Activated effector memory CD4-positive, alpha-beta T cell treated with anti-CD3 and anti-CD28 coated beads, Interleukin-2, amount 50 U/mL, for 16 hours (primary cell): ENCODE measurements at places on chromosomes 6 and 20.

GRCh38 chr6:24933266-24933665 lies 2.5 kb downstream of the RIPOR2 start:
- DNase-seq, result no peak

DNA sequence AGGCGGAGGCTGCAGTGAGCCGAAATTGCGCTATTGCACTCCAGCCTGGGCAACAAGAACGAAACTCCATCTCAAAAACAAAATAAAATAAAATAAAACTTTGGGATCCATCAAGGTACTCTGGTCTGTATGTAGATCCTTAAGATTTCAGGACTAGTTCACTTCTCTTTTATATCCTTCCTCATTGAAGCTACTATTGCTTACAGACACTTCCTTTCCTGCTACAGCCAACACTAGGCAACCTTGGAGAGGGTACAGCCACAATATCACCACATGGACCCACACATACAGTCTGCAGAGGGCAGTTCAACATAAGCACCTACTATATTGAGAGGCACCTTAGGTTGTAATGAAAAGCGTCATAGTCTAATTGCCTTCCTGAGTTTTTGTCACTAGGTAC lies 113.3 kb downstream of the ATXN1 start:
- no peak for DNase-seq

- no peak for DNase-seq
Observed at GRCh38 chr20:32670773-32671455, 2.8 kb downstream of the C20orf203 start.

DNA sequence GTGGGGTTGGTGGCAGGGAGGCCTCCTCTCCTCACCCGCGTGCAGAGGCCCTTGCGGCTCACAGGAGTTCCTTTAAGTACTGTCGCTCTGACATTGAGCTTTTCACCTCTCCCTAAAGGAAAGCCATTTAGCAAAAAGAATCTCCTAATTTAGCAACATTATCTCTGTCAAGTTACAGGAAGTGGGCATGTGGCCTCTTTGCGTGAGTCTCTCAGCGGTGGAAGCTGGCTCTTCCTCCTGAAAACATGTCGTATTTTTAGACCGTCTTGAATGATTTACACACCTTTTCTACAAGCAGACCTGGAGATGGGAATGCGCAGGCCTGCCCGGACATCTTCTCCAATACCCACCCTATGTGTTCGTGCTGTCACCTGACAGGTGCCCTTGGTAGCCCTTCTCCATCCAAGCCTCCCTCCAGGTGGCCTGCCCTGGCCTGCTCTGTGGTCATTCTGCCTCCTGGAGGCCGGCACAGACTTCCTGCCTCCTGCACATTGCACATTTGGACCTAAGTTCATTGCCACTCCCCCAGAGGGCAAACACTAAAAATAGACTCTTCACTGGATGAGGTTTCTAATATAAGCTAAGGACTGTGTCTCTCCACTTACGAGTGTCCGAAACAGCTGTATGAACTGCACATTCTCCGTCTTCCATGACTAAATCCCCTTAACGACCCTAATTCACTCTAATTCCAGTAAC lies 18.5 kb upstream of the PHACTR3 start:
- DNase-seq, result no peak

DNA sequence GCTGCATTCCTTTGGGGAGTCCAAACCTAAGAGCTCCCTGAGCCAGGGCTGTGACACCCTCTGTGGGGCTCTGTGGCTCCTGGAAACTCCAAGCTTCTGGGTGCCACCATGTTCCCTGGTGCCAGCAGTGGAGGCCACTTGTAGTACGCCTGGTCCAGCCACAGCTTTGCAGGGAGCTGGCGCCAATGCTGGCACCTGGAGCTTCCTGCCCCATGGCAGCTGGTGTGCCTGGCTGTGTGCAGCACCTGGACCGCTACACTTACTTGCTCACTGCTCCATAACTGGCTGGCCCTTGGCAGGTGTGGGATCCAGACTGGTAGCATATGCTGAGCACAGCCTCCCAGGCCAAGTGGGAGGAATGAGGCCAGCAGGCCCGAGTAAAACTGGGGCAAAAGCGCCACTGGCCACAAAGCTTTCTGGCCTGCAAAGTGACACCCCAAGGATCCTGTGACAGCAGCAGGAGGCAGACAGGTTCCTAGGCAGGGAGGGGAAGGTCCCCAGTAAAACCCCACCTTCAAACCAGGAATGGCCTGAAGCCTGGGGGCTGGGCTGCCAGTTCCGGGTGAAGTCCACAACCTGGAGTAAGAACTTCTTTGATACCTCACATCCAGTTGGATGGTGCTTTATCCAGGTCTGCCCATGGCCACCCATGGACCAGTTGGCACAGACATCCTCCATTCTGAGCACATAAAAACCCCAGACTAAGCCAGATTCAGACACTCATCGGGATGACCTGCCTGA lies 461.0 kb downstream of the TBC1D32 start:
- peak; percentile 55 for DNase-seq

DNA sequence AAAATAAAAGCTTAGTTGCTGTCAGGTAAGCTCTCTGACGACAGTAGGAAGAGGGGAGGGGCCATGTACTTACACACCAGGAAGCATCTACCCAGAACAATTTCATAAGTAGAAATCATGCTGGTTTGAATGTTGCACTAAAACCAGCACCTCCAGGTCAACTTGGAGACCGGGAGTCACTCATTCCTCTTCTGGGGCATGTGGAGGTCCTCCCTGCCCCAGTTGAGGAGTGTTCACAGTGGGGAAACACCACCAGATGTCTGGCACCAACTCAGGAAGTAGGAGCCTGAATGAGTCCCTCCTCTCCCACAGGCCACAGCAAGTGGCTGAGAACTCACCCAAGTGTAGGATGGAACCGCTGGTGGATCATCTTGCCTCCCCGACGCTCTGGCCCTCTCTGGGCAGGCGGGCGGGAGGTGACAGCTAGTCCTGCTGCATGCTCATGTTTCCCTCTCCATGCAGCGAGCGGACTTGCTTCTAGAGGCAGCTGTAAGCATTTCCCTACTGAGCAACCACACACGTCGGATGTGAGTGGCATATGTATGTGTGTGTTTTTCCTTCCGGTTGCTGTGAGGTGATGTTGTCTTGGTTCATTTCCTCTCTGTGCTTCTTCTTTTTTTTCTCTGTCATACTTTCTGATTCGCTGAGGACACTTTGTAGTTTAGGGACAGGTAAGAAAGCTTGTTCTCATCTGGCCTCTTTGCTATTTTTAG lies 149.5 kb upstream of the NEDD9 start:
- peak; percentile 87 for DNase-seq

DNA sequence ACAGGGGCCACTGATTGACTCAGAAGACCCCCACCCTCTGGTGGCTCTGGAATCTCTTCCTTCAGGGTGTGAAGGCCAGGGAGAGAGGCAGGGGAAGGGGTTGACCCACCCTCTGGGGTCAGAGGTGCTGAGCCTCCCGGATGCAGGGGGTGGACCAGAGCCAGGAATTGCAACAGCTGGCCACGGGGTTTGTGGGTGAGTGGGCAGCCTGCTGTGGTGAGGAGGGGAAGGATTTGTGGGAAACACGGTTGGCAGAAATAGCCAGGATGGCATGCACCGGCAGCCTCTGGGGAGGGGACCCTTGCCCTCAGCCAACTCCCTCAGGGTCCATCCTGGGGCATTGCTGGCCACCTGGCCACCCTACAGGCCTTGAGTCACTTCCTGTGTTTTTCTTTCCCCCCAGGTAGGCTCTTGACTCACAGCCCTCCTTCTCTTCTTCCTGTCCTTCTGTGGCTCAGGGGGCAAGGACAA lies 92.8 kb downstream of the MRPL14 start:
- peak; percentile 54 for DNase-seq

- no peak for DNase-seq
Observed at GRCh38 chr20:49687595-49688567, 25.8 kb downstream of the B4GALT5 start.

DNA sequence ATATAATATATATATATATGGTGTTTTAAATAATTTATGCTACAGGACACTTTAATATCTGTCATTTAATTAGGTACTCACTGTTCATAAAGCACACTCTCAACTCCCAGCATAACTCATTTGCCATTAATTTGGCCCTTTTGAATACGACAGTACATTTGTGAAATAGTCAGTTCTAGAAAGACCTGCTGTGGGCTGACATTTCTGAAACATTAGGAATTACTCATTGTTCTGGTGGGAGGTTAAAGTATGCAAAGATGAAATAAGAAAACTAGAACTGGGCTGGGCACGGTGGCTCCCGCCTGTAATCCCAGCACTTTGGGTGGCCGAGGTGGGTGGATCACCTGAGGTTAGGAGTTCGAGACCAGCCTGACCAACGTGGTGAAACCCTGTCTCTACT lies 497.5 kb downstream of the UTRN start:
- DNase-seq, result no peak

DNA sequence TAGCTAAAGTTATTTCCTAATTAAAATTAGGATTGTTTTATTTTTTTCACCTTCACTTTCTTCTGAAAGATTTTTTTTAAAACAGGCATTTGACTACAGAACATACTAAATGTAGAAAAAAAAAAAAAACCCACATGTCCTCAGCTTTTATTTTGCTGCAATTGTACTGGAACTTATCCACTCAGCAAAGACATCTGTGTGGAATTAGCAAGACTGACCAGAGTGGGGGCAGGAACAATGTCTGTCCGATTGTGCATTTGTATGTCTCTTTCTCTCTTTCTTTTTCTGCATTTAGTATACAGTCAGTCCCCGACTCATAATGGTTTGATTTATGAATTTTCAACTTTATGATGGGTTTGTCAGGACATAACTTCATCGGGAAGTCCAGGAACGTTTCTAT lies 77.3 kb downstream of the CHD6 start:
- no peak for DNase-seq

- DNase-seq, result no peak
Observed at GRCh38 chr6:127971386-127971785, 70.5 kb upstream of the THEMIS start.
